ENCODE measurements at places on chromosomes 1 and 21. TPM values are rescaled to one million over a fixed set of nuclear protein-coding genes. Genes with fewer than 3 reads are reported as not detected.

Gene HEYL
- 20.9 TPM for polyA plus RNA-seq

Gene DEPDC1
- 16.0 TPM for polyA plus RNA-seq

DNA sequence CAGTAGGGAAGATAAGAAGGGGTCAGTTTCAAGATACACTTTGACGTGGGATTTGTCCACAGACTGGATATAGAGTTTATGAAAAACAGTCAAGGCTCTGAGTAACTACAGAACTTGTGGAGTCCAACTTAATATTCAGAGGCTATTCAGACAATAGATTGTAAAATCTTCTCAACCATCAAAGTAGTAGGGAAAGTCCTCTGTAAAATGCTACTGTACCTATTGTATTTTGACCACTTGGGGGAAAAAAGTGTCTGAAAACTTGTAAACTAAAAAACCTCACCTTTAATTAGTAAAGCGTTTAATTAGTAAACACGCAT, 10.5 kb downstream of the PTP4A2 start:
- DNase-seq = no peak

- DNase-seq = no peak
Measured at GRCh38 chr1:184300446-184300845, 86.4 kb upstream of the C1orf21 start.

Gene PI4KB
- 51.5 TPM for polyA plus RNA-seq

GRCh38 chr1:117059334-117059677, 820 bp upstream of the TTF2 start:
- no peak for DNase-seq

DNA sequence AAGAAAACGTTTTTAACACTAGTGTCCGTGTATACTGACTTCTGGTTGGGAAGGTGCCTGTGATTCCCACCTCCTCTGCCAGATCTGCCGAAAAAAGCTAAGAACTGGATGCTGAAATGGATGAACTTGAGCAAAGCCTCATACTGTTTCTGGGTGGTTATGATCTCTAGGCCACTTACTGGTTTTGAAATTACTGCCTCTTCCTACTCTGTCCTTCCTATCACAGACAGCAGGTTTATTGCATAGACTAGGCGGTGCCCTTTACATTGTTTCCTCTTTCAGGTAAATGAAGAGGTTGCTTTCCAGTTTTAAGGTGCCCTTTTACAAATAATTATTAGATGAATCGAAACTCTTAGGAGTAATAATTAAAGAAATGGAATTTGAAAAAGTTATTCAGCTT, 27.5 kb downstream of the PEX14 start:
- DNase-seq = no peak

GRCh38 chr1:145858238-145858900, 512 bp downstream of the PIAS3 start:
- peak; percentile 3 for DNase-seq

DNA sequence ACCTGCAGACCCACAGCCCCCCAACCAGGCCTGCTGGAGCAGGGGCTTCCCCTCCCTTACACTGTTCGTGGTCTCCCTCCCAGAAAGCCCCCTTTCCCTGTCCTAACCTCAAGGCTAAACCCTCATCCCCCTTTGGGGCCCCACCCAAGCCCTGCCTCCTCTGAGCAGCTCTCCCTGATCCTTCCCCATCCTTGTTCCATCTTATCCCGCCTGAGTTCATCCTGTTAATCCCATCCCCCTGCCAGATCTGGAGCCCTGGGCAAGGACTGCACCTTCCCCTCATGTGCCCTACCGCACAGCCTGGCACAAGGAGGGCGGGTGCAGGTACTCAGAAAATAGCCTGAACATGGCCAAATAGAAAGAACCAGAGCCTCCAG, 6.9 kb upstream of the TNNT2 start:
- no peak for DNase-seq

GRCh38 chr1:244755673-244756072, 79.8 kb upstream of the COX20 start:
- no peak for DNase-seq

Gene FAM72D
- polyA plus RNA-seq = 1.6 TPM

GRCh38 chr1:7852804-7853683, at the start of gene UTS2:
Gene UTS2, minus strand, starts transcription at chr1:7853065. Its CDS starts 62 bp downstream, at chr1:7853003.
- no peak for DNase-seq

Gene LCE6A
- polyA plus RNA-seq = not detected
